ENCODE measurements at places on chromosomes 4 and X.

GRCh38 chrX:57899064-57899463 is 11.2 kb downstream of the ZXDA start:
- no peak for DNase-seq

DNA sequence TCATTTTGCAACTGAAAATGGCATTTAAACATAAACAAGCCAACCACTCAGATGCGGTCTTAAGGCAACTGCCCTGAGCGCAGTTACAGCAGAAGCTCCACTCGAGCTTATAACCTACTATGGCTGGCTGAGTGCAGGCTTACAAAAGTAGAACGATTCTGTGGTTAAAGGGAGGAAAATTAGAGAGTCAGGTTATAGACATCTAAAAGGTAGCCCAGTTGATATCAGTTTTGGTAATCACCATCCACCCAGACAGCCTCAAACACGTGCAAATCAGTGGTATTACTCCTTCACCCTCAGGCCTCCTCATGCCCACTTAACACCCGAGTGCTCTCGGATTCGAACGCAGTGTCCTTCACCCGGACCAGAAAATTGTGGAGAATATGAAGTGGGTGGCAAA is 3.1 kb downstream of the LEF1 start:
- DNase-seq = no peak

DNA sequence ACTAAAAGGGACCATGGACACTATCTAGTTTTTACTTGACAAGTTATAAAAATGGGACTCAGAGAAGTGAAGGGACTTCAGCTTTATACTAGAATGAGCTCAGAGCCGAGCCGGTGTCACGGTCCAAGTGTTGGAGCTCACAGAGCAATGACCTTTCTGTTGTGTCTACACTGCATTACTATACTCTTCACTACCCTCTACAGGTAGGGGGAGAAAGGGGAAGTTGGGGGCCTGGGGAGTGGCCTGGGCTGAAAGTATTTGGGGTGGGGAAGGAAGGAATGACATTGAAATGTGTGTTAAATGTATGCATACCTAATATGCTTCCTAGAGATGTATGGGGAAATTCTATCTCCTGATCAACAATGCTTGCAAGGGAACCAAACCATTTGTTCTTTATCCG is 48.8 kb upstream of the HHIP start:
- no peak for DNase-seq

GRCh38 chr4:101089168-101089567 is 258.2 kb downstream of the PPP3CA start:
- DNase-seq = no peak

- no peak for DNase-seq
Measured at GRCh38 chrX:39762266-39762841, 335.4 kb downstream of the BCOR start.

GRCh38 chrX:146346102-146346501 is 463.5 kb upstream of the CXorf51B start:
- no peak for DNase-seq

- no peak for DNase-seq
Measured at GRCh38 chrX:38664285-38664684, 102.9 kb downstream of the TSPAN7 start.

- no peak for DNase-seq
Measured at GRCh38 chr4:41217374-41217773, 3.0 kb upstream of the APBB2 start.

- DNase-seq = no peak
Measured at GRCh38 chr4:125725957-125726525, 411.3 kb downstream of the FAT4 start.

GRCh38 chr4:41413670-41414411 is 124.1 kb upstream of the LIMCH1 start:
- DNase-seq = no peak

- DNase-seq = no peak
Measured at GRCh38 chrX:49876750-49877149, 2.5 kb upstream of the USP27X start.

DNA sequence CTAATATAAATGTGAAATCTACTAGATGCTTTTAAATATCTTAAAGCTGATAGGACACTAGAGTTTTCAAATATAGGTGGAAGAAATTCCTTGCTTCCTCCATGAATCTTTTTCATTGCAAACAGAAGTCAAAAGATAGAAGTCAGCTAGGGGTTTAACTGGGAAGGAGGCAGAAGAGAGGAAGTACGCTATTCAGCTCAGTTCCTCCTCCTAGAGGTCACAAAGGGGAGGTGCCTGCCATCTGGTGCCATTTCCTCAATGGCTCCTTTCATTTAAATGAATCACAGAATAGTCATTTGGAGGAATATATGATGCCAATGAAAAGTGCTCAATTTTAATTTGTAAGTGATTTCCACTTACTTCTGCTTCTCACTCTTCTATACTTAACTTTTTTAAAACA is 8.5 kb downstream of the COL25A1 start:
- DNase-seq = no peak

DNA sequence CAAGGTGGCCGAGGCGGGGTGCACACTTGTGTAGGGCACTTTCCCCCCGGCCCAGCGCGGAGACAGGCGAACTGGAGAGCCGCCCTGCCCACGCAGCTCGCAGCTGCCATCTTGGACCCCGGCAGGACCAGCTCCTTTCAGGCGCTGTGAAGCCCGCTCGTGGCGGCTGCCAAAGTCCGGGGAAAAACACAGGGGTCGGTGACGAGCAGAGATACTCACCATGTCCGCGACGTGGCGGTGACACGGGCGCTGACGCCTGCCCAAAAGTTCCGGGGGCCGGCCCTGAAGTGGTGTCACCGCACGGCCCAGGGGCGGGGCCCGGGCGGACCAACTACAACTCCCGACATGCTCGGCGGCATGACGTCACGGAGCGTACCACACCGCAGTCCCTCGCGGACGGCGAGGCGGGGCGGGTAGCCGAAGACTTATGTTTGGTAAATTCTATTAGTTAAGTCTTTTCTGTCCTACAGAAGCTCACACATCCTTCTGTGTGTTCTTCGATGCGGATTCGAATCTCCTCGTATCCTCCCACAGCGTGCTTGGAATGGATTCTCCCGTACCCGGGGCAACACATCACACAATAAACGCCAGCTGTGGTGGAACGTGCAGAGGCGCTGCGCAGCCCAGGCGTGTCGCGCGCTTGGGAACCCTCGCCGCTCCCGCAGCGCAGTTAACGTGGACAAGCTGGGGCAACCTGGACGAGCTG is at the start of gene UFSP2:
TSS of gene UFSP2 (minus strand) at position 318 of the 706 bp plus-strand sequence. CDS start at position 222, 96 bp downstream.
- peak; percentile 88 for DNase-seq

- DNase-seq = no peak
Measured at GRCh38 chr4:1463927-1464540, 57.8 kb upstream of the NKX1-1 start.

- no peak for DNase-seq
Measured at GRCh38 chr4:55980725-55981124, 32.0 kb downstream of the CEP135 start.

- DNase-seq = no peak
Measured at GRCh38 chrX:17369309-17369708, 5.7 kb upstream of the NHS start.

Measured in effector CD8-positive, alpha-beta T cell (primary cell).